Fibroblast of gingiva (primary cell): ENCODE measurements at places on chromosomes 5 and 9.

GRCh38 chr9:25861421-25861820, 183.2 kb upstream of the TUSC1 start:
- DNase-seq, result no peak

DNA sequence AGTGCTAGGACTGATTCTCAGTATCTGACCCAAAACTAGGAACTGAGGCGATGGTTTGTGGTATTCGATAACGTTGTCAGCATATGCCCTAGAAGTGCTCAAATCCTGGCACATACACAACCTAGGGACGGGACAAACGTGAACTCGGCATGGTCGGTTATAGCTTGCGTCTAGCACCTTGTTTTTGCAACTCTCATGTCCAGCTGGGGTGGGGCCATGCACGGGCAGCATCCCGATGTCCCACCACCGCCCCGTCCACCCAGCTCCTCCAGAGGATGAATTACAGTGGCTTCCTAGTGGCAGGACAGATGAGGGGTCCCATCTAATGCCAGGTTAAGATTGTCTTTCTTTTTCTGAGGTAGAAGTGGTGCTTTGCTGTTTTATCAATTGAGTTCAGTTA, 31.6 kb downstream of the PROP1 start:
- no peak for DNase-seq

GRCh38 chr5:67728326-67728890, 487.1 kb upstream of the PIK3R1 start:
- no peak for DNase-seq

DNA sequence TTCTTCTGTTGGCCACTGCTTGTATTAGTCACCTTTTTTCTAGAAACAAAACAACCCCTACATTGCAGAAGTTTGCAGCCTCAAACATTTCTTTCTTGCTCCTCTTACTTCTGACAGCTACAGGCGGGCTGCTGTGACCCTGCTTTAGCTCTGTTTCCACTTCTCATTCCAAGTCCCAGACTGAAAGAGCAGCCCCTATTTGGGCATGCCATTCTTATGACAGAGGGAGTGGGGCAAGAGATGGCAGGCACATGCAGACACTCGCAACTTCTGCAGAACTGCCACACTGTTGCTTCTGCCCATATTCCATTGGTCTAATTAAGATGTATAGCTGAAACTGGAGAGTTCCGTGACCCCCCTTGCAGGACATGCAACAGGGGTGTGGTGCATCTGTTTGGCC, 19.6 kb upstream of the RPS23 start:
- DNase-seq, result no peak

DNA sequence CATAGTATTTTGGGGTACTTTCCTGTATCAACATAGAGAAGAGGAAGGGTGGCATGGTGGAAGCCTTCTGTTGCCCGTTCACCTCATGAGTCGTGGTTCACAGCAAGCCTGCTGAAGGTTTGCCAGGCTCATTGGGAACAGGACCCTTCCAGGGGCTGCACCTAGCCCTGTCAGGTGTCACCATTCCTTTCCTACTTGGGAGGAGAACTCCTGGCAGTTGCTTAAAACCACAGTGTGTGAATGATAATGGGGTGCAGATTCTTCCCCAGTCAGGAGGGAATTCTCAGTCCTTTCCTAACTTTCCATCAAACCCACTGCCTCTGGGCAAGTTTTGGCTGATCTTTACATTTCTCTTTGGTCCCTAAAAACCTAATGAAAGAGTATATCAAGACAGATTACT, 99.4 kb upstream of the CTNND2 start:
- no peak for DNase-seq

DNA sequence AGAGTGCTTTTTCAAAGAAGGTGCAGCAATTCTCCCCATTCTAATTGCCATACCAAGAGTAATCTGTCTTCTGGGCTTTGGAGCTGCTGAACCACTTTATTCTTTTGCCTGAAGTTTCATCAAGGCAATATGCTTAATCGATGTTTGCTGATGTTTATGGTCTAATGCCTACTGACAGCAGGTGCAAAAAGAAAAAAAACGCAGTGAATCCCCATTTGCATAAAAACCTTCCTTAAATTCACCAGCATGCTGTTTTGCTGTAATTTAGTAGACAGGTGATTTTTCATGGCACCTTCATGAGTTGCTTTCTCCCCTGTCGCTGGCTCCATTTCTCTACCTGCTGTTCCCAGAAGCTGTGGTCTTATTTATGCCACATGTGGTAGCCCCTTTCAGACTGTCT, 83.1 kb upstream of the MAST4 start:
- no peak for DNase-seq

- DNase-seq, result no peak
These were observed 128.4 kb downstream of the TMEM174 start for GRCh38 chr5:73301208-73301901.

DNA sequence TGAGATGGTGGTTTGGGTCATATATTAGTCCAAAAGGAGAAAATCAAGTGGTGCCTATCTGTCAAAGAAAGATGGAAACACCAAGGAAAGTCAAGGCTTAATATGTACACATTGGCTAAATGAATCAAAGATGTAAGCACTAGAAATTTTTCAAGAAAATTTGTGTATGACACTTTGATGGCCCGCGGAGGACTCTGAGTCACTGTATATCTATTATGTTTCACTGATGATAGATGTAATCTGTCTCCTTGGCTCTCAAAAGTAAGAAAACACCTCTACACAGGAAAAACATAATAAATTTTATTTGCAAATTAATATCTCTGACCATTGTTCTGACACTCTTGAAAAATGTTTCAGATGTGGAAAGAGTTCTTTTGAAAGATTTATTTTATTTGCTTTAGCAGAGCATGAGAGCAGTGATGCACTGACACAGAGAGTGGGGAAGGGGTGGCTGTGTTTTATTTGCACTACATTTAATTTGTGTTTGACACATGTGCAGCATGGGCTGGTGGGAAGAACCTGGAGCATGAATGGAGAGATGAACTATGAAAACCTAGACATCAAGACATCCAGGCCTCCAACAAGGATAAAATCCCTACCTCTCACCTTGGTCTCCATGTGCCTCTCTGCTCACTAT, 180.8 kb upstream of the GAS1 start:
- DNase-seq, result no peak

DNA sequence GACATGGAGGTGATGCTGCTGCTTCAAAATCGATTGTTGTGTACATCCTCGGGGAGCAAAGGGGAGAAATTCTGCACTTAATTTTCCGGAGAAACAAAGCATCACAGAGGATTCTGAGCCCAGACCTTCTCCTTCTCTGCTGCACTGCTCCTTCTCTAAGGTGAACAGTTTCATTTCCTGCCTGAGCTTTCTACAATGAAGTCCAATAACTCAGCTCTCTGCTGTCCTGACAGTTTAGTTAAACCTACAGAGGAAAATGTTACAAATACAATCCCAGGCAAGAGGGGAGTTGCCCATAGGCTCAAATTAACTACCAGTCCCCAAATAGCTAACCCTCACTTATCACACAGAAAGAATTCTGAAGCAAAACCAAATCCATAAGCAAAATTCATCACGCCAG, 206.3 kb downstream of the EFNA5 start:
- no peak for DNase-seq

GRCh38 chr5:65101632-65102100, 332.9 kb downstream of the CWC27 start:
- DNase-seq, result peak; percentile 35

DNA sequence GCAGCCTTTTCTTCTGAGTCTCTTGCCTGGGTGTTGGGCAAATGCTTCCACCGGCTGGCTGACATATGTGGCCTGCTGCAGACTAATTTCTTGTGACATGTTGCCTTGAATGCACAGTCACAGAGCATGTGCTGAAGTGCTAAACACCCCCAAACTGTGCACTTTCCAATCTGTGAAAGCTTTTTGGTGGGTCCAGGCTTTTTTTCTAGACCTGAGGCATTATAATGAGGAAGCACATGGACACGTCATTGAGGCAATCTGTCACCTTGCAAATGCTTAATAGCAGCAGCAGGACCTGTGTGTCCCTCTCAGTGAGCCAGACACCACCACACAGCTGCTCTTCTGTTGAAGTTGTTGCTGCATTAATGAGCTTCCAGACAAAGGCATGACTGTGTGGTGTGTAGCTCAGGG, 274.7 kb downstream of the ELAVL2 start:
- no peak for DNase-seq

DNA sequence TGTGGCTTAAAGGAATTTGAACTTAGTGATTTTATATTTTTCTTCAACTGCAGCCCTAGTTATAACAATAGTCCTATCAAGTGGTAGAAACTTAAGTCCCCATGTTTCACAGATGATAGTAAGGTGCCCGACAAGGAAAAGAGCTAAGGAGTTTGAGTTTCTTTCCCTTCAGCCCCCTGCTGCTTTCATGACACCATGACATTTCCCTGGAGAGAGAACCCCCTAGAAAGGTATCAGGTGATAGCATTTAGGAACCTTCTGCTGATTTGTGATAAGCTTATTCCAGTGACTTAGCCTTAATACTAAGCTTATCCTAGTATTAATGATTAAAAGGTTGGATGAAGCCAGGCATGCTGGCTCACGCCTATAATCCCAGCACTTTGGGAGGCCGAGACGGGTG, 623.8 kb upstream of the TYRP1 start:
- no peak for DNase-seq

- no peak for DNase-seq
These were observed 8.9 kb upstream of the TLE4 start for GRCh38 chr9:79562749-79563386.

- DNase-seq, result no peak
These were observed 19.7 kb downstream of the CAMSAP1 start for GRCh38 chr9:135887585-135888050.

DNA sequence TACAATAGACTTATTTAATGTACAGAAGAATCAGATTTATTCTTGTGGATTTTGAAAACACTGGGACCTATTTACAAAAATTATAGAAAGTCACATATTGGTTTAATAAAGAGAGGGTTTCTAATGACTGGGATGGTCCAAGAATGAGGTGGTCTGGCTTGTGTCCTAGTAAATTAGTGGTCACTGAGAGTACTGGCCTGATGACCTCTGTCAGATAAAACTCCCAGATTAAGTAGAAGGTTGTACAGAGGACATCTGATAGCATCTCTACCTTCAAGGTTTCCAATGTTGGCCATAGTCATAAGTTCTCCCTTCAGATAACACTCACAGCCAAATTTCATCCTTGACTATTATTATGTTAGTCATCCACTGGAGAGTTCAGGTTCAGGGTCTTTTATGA, 692.9 kb downstream of the MTRR start:
- no peak for DNase-seq

DNA sequence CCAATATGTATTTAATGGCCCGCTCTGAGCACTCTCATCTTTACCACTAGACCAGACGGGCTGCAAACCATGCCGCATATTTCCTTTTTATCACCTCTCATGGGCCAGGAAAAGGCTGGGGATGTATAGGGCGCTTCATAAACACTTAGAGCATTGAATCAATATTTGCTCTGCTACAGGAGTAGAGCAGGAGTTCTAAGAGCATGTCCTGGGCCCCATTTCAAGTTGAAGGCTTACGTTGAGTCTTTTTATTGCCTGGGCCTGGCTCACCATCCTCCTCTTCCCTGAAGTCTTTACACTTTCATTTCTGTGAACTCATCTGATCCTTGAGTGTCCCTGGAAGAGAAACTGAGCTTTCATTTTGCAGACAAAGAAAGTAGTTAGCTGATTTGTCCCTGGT, 112.4 kb downstream of the FSTL4 start:
- DNase-seq, result no peak

GRCh38 chr9:76592974-76593347, 134.0 kb downstream of the GCNT1 start:
- no peak for DNase-seq

GRCh38 chr9:132367613-132368313, 13.0 kb upstream of the SETX start:
- DNase-seq, result peak; percentile 24
